ENCODE measurements at places on chromosomes 4 and X.

- DNase-seq, result no peak
Measured at GRCh38 chrX:73850124-73851013, 287.4 kb downstream of the CHIC1 start.

- no peak for DNase-seq
Measured at GRCh38 chr4:39466747-39467146, 7.9 kb downstream of the LIAS start.

DNA sequence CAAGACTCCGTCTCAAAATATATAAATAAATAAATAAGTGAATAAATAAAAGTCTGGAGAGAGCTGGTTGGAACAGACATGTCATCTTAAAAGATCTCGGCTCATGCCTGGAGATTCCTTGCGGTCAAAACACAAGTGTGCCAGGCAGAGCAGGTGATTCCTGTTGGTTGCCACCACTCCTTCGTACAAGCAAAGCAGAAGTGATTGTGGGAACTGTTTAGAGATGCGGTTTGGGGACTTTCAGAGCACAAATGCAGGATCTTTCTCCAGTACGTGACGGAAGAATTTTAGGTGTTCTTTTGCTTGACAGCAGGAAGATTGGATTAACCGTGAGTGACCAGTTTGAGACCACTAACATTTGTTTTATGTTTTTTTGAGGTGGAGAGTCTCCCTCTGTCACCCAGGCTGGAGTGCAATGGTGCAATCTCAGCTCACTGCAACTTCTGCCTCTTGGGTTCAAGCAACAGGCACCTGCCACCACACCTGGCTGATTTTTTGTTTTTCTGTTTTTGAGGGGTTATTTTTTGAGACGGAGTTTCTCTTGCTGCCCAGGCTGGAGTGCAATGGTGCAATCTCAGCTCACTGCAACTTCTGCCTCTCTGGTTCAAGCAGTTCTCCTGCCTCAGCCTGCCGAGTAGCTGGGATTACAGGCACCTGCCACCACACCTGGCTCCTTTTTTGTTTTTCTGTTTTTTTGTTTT lies 2.8 kb upstream of the CRLF2 start:
- no peak for DNase-seq

DNA sequence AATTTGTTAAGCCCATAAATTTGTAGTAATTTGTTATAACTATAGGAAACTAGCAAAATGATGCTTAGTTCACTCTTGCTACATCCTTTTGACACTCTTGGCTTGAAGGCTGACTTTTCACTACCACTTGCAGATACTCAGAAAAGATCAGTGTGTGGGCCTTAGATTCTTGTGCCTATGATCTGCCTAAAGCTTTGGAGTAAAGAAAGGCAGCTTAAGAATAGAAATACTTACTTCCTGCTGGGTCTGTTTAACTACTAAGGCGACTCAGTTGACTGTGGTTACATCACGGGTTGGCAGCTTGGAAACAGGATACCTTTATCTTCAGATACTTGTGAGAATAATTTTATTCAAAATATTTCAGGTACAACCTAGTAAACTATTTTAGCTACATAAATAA lies 201.4 kb upstream of the FMR1 start:
- DNase-seq, result no peak

GRCh38 chrX:37472836-37473235 lies 98.6 kb upstream of the LANCL3 start:
- no peak for DNase-seq

GRCh38 chr4:48129307-48130014 lies 4.6 kb downstream of the TXK start:
- DNase-seq, result no peak

DNA sequence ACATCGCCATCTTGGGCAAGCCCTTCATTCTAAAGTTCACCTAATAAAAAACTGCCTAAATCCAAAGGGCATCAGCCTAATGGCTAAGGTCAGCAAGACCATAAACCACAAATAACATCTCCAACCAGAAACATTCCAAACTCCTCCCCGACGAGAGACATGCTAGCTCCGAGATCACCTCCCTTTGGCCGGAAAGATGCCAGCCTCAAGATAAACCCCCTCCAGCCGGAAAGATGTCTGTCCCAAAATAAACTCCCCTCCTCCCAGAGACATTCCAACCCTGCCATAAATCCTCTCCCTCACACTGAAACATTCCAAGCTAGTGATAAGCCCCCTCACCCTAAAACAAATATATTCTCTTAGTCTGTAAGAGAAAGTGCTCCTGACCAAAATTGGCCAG lies 13.3 kb upstream of the DYNLT3 start:
- no peak for DNase-seq

- DNase-seq, result no peak
Measured at GRCh38 chr4:13483136-13483767, 888 bp downstream of the RAB28 start.

- no peak for DNase-seq
Measured at GRCh38 chrX:132671229-132671641, 182.4 kb upstream of the MBNL3 start.

GRCh38 chr4:105714932-105715331 lies 6.3 kb downstream of the GSTCD start:
- DNase-seq, result no peak

- no peak for DNase-seq
Measured at GRCh38 chr4:73528171-73528570, 46.6 kb downstream of the AFM start.

- no peak for DNase-seq
Measured at GRCh38 chr4:10124167-10124930, 7.8 kb upstream of the WDR1 start.

DNA sequence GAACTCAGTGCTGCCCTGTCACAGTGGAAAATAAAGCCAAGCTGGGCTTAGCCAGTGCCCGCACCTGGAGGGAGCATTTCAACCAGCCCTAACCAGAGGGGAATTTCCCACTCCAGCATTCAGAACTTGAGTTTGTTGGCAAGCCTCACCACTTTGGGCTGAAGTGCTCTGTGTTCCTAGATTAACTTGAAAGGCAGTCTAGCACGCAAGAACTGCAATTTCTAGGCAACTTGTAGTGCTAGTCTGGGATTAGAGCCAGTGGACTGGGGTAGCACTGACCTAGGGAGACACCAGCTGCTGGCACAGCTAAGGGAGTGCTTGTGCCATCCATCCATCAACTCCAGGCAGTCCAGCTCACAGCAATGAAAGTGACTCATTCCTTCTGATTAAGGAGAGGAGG lies 1060.6 kb upstream of the GRID2 start:
- no peak for DNase-seq

- DNase-seq, result no peak
Measured at GRCh38 chr4:146158036-146158745, 17.3 kb upstream of the LSM6 start.

DNA sequence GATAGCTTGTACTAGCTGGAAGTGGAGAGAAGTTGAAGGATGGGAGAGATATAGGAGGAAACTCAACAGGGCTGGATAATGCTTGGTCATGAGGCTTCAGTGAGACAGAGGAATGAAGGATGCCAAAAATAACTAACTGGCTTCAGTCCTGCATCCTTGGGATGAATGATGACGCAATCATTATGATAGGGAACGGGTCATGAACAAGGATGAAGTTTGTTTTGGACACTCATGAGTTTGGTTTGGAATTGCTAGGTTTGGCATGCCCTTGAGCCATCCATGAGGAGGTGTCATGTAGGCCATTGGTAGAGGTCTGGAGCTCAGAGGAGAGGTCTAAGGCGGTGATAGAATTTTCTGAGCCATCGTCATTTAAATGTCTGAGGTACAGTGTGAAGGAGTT lies 160.0 kb upstream of the NHS start:
- no peak for DNase-seq

DNA sequence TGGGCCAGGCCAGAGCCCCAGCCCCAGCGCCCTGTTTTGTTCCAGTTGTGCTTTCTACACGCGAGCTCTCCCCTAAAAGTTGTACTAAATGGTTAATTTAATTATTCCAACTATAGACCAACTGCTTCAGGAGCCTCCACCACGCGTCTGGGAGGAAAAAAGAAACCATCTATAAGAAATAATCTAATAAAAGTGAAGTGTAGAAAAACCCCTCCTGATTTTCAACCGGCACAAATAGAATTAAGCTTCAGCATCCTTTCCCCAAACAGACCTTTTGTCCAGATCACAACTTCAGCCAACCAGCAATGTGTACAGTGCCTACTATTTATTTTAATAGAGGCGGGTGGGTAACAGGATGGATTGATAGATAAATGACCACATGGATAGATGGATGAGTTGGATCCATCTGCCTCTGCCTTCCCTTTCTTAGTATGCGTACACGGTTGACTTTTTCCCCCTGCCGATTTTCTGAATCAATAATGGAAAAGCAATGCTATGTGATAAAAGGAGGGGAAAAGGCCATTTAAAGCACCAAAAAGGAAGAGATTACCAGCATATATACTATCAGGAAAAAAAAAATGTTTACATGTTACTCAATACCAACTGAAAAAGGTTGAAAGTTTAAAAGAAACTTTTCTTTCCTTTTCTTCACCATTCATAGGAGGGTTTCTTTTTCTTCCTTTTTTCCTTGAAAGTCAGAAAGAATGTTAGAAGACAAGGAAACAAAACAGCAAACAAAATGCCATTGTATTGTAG lies 3.7 kb upstream of the PHOX2B start:
- no peak for DNase-seq

DNA sequence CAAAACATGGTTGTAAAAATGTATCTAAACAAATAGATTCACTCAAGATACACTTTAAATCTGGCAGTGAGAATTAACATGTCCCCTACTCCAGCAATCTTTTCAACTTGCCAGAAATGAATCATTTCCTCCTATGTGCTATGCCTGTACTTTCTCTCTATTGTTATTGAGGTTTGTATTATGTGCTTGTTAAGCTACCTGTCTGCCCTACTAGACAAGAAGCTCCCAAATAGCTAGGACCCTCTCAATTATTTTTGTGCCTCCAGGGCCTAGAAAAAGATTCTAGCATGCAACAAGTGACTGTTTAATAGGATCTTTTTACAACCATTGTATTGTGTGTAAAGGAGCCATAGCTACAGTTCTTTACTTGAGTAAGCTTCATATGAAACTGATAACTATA lies 3.5 kb upstream of the SAP30 start:
- no peak for DNase-seq

- no peak for DNase-seq
Measured at GRCh38 chr4:110623718-110624397, 981 bp upstream of the PITX2 start.

- DNase-seq, result no peak
Measured at GRCh38 chr4:97558204-97558778, 585.0 kb downstream of the STPG2 start.

DNA sequence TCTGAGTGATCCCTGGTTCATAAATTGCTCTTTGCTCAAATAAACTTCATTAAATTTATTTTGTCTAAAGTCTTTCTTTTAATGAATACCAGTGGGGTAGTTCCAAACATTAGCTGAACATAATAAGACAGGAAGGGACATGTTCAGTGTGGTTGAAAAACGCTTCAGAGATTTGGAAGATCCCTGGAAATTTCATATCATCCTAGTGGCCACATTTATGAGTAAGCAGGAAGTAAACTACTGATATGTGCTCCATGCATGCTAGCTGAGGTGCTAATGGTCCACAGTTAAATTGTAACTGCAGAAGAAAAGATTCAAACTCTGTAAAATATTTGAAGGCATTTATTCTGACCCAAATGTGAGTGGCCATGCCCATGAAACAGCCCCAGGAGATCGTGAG lies 1328.7 kb downstream of the ADGRL3 start:
- DNase-seq, result no peak

DNA sequence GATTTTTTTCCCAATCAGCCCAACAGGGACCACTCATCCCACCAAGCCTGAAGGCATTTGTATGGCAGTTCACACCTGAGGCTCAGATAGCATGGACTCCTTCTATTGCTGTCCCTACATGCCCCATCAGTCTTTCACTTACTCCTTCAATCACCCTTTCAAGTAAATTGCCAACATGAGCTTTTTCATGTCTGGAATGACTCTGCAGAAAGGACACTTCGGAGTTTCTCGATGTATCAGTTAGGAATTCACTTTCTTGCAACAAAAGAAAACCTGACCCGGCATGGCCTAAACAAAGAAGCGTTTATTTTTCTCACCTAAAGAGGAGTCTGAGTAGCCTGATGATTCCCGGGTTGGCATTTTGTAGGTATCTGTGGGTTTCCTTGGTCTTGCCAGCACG lies 38.6 kb downstream of the RXFP1 start:
- no peak for DNase-seq

- no peak for DNase-seq
Measured at GRCh38 chr4:121448231-121448630, 67.4 kb upstream of the QRFPR start.

DNA sequence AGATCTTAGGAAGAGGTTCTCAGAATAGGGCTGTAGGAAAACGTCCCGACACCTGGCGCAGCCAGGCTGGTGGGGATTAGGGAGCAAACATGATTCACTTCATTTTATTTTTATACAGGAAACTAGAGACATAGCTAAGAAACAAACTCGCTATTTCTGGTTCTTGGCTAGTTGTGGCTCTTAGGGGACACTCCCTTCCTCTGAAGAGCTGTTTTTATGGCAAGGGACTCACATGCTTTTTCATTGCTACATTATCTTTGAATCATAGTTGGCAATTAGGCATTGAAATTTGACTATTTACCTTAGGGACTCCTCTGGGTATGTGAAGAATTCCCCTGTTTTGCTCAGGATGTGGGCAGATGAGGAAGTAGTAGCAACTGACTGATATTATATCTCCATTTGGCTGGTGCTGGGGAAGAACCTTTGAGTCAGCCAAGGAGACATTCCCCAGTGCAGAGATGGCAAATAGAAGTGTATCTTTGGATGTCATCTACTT lies 174.5 kb downstream of the SMIM20 start:
- DNase-seq, result no peak

GRCh38 chr4:169351872-169352271 lies 81.1 kb upstream of the SH3RF1 start:
- DNase-seq, result no peak

DNA sequence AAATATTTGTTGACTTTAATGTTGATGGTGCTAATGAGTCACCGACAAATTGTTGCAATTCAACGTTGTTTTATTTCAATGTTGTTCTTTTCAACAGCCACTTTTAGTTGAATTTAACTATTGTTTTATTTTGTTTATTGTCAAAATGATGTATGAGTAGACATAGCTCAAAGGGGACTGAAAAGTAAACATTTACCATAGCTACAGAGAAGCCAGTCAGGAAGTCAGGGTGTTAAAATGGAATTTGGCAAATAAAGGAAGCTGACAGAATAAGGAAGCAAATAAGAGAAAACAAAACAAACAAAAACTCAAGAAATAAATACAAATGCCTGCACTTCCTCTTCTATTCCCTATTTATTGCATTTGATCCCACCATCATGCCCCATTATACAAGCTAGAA lies 648.4 kb upstream of the HTR2C start:
- DNase-seq, result no peak

DNA sequence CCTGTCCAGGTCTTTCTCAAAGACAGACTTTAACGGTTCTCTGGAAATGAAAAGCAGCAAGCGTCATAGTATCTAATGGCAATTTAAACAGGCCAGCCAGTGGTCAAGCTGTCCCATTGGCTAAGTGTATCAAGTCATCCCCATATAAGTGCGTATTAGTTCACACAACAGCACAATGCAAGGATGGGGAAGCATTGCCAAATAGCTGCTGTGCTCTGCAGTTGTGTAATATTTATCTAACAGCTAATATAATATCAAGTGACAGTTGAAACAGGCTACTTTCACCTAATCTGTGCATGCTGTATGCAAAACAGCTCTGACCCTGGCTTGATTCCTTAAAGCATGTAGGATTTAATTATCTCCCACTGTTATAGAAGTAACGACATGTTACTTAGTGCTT lies 134.8 kb upstream of the PPARGC1A start:
- DNase-seq, result no peak

All from AG04449 (cell line).